Left forelimb (tissue), 1 donor: ENCODE measurements at places on chromosomes 2 and 18.
A peak's percentile ranks its signal among the peaks of the same experiment; 100 is the strongest.

DNA sequence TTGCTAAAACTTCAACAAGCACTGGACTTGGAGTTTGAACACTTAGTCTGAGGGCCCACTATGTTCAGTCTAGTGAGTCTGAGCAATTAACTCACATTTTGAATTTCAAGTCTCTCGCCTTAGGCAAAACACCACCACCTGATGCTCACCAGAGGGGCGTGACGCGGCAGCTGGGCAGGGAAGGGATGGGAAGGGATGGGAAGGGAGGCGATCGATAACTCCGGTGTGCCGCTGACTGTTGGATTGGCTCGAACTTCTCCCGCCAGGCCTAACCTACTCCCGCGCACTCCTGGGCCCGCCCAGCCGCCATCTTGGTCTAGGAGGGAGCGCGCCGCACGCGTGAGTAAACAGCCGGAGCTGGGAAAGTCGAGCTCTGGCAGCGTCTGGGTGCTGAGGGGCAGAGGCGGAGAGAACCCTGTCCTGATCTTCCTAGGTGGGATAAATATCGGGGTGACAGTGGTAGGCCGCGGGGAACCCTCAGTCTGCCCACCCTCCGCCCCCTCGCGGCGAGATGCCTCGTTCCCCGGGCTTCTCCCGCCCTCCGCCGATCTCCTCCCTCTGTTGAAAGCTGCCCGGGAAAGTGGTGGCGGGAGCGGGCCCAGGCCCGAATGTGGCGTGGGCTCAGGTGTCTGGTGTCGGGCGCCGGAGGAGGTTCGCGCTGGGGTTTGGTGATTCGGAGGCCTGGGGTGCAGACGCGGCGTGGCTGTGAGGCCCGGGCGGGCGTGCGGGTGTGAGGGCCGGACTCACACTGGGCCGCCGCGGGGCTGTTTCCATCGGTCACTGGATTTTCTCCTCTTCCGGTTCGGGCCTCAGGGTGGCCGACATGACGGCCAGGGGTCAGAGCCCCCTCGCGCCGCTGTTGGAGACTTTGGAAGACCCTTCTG lies at the start of gene RIF1:
Gene RIF1 (plus strand): TSS at position 302 of the 884 bp plus-strand sequence. CDS start 522 bp downstream, at position 824.
- DNase-seq: peak; percentile 93

DNA sequence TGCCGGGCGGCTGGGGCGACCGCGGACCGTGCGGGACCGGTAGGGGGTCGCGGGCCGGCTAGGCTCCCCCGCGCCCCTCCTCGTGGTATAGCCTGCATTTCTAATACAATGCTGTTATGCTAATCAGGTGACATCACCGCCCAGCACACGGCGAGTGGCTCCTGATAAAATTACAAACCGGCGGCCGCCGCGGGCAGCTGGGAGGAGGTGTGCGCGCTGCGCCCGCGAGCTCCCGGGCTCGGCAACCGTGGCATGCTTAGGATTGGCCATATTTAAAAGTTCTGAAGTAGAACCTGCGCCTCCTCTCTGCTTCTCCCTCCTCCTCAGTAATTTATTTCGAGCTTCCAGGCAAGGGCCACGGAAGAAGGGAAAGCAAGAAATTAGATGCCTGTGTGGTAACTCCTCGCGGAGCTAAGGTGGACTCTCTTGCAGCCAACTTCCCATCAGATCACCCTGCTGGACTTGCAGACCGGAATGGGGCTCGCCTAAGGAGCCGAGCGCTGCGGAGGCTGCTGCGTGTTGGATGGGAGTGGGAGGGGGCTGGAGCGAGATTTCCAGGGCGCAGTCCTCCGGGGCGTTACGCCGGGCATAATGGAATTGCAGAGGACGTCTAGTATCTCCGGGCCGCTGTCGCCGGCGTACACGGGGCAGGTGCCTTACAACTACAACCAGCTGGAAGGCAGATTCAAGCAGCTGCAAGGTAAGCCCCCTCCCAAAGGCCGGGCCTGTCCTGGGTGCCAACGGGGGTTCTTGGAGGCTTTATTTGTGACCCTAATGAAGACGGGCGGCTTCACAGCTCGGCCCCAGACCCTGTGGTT lies 102.3 kb downstream of the SPTBN1 start:
- peak; percentile 77 for DNase-seq

DNA sequence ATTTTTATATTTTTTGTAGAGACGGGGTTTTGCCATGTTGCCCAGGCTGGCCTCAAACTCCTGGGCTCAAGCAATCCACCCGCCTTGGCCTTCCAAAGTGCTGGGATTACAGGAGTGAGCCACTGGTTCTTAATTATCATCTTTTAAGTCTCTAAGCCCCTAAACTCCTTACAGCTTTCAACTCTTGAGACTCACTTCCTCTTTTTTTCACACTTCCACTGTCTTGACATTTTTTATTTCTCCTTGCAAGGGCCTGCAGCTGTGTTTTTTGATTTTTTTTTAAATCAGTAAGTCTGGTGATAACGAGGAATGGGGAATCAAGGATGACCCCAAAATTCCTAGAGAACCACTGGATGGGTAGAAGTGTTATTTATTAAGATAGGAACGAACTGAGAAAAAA lies 8.6 kb upstream of the ABCB11 start:
- no peak for DNase-seq

DNA sequence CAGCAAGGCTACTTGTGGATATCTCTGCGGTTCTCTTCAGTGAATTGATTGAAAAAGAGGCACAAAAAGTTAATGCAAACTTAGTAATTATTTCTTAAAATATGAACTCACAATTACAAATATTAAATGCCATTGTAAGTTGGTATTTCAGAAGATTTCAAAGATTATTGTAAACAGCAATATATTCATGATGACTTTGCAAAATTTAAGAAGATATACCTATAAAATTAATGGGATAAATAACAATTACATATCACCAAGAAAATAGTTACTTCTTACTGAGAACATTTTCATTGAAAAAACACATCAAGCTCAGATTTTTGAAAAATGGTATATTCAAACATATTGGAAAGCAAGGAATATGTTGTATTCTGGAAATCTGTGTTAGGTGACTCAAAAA lies 482.0 kb upstream of the LRRTM1 start:
- DNase-seq: no peak

- no peak for DNase-seq
Measured at GRCh38 chr2:26477911-26478253, at the start of gene OTOF. Gene OTOF (minus strand): TSS chr2:26478124.

GRCh38 chr2:157122776-157123175 lies 134.7 kb upstream of the GALNT5 start:
- DNase-seq: no peak

GRCh38 chr2:119469661-119470297 lies 38.1 kb downstream of the TMEM37 start:
- DNase-seq: no peak

DNA sequence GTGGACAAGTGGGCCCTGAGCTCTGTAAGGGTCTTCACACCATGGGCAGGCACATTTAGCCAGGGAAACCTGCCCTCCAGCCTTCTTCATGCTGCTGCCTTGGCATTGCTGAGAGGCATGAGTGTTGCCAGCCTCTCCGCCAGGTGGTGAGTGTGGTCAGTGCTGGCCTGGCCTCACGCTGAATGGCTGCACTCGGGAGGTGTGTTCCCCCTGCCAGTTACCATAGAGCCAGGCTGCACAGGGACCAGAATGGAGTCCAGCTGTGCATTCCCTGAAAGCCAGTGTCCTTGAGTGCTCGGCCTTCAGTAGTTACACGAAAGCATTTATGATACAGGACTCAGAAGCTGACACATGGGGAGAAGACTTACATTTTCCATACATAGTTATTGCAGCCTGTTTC lies 139.7 kb downstream of the ATP9B start:
- DNase-seq: no peak

DNA sequence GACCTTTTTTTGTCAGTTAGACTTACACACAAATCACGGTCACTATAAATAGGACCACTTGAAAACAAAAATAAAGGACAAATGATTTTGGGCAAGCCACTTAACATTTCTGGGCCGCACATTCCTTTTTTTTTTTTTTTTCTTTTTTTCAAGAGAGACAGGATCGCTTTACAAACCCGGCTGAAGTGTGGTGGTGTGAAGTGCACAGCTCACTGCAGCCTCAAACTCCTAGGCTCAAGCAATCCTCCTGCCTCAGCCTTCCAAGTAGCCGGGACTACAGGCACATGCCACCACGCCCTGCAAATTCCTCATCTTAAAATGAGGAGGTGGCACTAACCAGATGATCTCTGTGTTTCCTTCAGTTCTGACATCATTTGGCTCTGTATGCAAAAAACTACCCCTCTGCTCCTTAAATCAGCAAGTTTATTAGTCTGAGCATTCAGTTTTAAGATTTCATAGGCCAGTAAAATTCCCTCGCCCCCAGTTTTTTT lies 28.3 kb upstream of the MRO start:
- DNase-seq: no peak

- DNase-seq: no peak
Measured at GRCh38 chr18:58021504-58021903, 22.5 kb upstream of the NEDD4L start.

DNA sequence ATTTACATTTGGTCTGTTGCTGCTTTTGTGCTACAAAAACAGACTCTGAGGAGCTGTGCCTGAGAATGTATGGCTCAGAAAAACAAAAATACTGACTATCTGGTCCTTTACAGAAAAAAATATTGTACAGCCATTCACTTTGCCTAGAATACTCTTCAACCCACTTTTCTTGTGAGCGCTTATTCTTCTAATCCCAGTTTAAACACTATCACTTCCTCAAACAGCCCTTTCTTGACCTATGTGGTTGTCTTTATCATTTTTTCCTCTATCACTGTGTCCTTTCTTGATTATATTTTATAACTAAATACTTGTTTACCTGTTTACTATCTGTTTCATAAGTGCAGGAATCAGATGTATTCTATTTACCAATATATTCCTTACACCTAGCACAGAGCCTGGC lies 33.5 kb downstream of the CUL3 start:
- DNase-seq: no peak

DNA sequence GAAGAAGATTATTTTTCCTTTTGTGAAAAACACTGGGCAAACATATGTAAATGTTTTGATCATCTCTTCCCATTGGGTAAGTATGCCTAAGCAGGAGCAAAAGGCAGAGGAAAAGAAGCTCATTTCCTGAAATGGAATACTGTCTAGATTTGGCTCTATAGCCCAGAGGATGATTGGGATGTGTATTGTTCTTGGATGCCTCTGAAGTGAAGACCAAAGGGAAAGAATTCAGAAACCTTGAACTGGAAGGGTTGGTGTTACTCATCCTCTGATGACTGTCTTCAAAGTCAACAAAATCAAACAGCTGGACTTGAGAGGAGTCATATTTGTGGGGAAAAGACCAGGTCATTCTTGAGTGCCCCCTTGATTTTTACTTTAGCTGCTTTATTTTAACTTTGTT lies 112.6 kb upstream of the NT5C1B start:
- DNase-seq: no peak

DNA sequence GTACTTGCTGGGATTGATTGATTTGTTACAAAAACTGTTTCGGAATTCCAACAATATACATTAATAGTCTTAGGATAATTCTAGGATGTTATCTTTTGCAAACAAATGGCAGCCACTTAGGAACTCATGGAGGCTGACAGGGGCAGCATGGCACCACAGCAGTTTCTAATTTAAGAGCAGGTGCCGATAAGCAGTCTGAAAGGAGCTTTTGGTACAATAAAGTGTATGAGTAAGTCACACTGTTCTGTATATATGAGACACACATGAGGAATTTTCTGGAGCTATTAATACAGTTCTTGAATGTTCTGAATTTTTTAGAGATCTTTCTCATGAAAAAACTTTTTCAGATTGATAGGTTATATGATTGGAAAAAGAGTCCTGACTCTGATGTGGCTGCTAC lies 52.2 kb downstream of the EIF5B start:
- no peak for DNase-seq

DNA sequence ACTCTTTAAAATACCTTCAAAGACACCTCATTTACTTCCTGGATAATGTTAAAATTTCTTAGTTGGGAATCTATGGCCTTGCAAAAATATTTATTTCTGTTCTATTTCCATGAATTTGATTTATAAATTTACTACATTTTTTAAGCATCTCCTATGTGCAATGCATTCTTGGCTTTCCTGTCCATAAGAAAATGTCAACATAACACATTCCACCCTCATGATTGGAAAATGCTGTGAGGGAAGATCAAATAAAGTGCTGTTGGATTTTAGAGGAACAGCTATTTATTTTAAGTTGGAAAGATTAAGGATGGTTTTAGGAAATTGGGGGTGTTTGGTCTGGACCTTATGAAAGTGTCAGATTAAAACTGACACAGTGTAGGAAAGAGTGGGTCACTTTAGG lies 45.4 kb upstream of the MC4R start:
- DNase-seq: no peak

DNA sequence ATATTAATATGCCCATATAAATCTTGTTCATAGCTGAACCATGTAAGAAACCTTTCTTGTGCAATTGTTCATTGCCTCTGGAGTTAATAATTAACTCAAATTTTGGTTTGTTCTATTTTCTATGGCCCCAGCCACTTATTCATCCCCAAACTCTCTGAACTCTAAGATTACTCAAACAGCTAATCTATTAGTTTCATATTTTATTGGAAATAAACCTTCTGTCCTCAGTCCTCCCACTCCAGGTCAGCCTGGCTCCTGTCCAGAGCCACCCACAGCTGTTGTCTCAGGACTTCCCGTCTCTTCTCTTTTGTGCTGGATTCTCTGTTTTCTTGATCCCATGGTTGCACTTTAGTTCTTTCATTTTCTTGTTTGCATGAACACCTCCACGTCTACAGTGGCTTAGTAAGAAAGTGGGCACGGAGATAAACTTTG lies 4.4 kb upstream of the RNF103 start:
- DNase-seq: no peak

DNA sequence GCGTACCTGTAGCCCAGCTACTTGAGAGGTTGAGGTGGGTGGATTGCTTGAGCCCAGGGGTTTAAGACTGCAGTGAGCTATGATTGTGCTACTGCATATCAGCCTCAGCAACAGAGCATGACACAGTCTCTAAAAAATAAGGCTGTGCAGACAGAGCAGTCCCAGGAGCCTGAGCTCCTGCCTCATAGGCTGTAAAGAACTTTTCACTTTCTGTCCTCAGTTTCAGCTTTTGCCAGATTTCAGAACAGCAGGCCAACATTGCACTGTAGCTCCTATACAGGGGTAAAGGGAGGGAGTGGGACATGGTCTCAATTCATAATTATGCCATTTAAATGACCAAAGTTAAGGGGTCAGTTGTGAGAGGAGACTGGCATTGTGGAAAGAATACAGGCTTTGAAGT lies 150.6 kb downstream of the GALNT1 start:
- no peak for DNase-seq

GRCh38 chr2:10188211-10188610 lies 65.7 kb downstream of the RRM2 start:
- no peak for DNase-seq

- no peak for DNase-seq
Measured at GRCh38 chr2:40283111-40283909, 168.6 kb downstream of the SLC8A1 start.

DNA sequence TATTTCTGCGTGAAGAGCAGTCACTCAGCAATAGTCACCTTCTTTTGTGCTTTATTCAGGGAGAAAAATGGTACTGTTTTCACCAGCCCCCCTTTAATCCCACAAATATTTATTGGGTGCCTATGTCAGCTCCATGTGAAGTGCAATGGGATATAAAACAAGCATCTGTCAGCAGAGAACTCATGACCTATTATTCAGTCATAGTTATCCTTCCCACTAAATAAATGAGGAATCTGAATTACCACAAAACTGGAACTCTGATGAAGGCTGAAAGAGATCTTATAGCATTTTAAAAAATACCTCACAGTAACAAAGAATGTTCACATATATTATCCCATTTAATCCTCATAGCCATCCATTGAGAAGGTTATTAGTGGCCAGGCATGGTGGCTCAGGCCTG lies 45.8 kb downstream of the DHX57 start:
- DNase-seq: no peak

- no peak for DNase-seq
Measured at GRCh38 chr2:62194558-62195420, 1.1 kb upstream of the B3GNT2 start.
